NCI-H1930 (cell line): ENCODE measurements at places on chromosomes 16 and 17.
A peak's percentile ranks its signal among the peaks of the same experiment; 100 is the strongest.

- DNase-seq: no peak
Observed at GRCh38 chr17:66813296-66813695, 21.6 kb upstream of the CACNG5 start.

DNA sequence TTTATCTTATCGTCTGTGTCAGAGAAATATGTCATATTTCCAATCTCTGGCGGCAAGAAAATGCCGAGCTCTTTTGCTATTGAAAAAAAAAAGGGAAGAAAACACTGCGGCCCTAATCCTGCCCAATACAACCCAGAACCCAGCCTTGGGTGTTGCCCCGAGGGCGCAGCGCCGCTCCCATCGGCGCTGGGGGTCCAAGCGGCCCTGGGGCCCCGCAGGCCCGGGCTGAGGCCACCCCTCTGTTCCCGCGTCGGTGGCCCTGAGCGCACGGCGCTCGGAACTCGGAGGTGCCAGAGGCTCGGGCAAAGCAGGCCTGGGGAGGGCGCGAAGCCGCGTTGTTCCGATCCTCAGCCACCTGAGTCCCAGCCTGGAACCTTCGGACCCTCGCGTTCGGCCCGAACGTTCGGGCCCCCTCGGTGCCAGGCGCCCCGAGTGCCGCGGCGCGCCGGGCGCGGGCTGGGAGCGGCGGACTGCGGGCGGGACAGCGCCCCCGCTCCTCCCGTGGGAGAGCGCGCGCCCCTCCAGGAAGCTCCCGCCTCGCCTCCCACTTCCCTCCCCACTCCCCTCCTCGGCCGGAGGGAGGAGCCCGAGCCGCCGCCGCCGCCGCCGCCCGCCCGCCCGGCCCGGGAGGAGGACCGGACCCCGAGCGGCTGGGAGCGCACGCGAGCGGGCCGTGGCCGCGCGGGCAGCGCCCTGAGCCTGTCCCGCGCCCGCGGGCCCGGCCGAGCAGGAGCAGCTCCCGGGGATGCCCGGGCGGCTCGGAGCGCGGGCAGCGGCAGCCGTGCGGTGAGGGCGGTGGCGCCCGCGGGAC lies at the start of gene CPNE2:
Gene CPNE2, plus strand, starts transcription at position 609 of the 811 bp plus-strand sequence. CDS start 18,160 bp downstream, outside the sequence.
- peak; percentile 43 for DNase-seq

GRCh38 chr17:66990047-66990446 lies 25.5 kb downstream of the CACNG4 start:
- DNase-seq: no peak

DNA sequence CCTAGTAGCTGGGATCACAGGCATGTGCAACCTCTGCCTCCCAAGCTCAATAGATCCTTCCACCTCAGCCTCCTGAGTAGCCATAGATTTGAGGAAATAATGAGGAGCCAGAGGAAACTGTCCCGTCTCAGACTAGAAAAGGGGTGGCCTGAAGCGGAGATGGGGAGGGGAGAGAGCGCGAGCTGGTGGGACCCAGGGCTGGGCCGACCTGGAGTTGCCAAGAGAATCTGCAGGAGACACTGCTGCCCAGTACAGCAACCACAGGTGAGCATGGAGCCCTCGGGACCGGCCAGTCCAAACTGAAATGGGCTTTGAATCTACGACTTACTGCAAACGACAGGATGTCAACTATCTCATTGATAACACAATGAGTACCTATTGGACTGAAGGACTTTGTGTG lies 24.3 kb downstream of the CD300A start:
- DNase-seq: no peak
